ENCODE measurements at places on chromosomes 1 and 21.

GRCh38 chr1:215111916-215112315 is 29.4 kb downstream of the KCNK2 start:
- no peak for DNase-seq

- no peak for DNase-seq
Observed at GRCh38 chr1:110554871-110555801, 36.2 kb upstream of the KCNA10 start.

GRCh38 chr1:171210355-171210754 is 25.3 kb downstream of the FMO2 start:
- DNase-seq, result no peak

DNA sequence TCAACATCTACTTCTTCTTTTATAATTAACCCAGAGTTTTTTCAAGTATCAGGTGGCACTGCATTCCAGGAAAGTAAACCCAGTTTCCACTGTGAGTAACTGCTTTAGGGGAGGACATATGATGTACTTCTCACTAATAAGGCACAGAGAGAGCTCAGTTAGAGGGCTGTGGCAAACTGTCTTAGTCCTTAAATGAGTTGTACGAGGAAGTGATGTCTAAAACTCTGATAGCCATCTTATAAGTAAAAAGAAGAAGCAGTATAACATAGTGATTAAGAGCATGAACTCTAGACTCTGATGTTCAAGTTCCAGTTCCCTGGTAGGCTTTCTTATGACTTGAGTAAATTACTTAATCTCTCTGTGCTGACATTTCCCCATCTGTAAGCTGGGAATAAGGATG is 58.7 kb upstream of the PTGS2 start:
- DNase-seq, result no peak

GRCh38 chr1:235834620-235835019 is 32.1 kb downstream of the LYST start:
- no peak for DNase-seq

GRCh38 chr1:153228491-153228890 is 11.1 kb downstream of the PRR9 start:
- DNase-seq, result no peak

- no peak for DNase-seq
Observed at GRCh38 chr1:207040181-207040533, 7.6 kb upstream of the C1orf116 start.

- DNase-seq, result no peak
Observed at GRCh38 chr1:56374026-56374974, 205.1 kb downstream of the PLPP3 start.

GRCh38 chr1:227357171-227357926 is 39.1 kb upstream of the CDC42BPA start:
- no peak for DNase-seq

- no peak for DNase-seq
Observed at GRCh38 chr1:202982715-202983430, 15.8 kb upstream of the CYB5R1 start.

DNA sequence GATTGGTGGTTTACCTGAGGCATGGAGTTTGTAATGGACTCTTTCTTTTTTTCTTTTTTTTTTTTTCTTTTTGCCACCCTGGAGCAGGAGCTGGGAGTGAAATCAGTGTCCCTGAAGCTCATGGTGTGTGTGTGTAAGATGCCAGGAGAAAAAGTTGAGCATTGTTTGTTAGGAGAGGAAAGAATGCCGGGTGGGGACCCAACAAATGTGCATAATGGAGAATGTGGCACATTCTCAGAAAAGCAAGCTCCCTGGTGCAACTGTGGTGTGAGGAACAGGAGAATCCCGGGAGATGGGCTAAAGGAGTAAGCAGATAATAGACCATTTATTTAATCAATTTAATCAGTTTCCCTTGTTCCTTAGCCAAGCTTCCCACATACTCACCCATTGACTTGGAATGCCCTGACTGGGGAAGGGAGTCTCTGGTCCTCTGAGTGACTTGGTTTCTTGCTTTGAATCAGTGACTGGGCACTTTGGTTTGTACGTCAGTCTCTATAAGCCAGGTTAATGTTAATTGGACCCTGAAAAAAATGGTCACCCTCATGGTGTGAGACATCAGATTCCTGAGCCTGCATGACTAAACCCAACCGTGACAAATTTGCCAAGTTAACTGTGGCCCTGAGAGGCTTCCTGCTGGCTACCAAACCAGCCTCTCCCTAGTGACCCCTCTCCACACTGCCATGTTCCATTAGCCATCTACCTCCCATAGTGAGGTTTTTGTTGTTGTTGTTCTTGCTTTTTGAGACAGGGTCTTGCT is 43.9 kb upstream of the ITPKB start:
- no peak for DNase-seq

- DNase-seq, result no peak
Observed at GRCh38 chr1:226912587-226913176, 27.4 kb upstream of the COQ8A start.

DNA sequence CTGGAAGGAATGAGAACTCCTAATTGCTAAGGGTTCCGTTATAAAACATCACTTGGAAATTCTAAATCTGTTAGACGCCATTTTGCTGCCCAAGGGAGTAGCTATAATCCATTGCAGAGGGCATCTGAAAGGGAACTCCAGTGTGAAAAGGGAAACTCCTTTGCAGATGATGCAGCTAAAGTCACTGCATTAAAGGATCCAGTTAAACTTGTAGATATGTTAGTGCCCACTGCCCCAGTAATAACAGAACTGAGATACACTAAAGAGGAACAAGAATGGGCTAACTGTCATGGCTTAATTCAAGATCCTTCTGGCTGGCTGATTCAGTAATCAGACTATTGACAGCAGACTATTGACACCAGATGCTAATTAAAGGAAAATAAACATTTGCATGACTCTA is 81.8 kb upstream of the KIAA0040 start:
- no peak for DNase-seq

DNA sequence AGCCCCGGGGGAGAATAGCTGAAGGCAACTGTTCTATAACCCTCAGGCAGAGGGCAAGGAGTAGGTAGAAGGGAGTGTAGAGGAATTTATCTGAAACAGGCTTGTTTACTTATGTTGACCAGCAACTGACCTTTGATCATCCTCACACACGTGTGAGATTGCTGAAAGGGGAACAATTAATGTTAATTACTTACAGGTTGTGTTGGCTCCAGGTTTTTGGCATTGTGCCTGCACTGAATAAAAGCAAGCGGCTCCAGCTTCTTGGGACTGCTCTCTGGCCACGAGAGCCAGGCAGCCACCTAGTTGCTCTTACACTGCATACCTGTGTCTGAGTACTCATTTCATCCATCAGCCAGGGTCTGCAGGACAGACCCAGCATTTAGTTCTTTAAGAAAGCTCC is 41.3 kb upstream of the ARHGEF10L start:
- no peak for DNase-seq

- no peak for DNase-seq
Observed at GRCh38 chr21:27001526-27001925, 34.6 kb upstream of the ADAMTS5 start.

- DNase-seq, result no peak
Observed at GRCh38 chr21:28949318-28949717, 43.4 kb downstream of the LTN1 start.

- no peak for DNase-seq
Observed at GRCh38 chr21:31195334-31196015, 148.6 kb downstream of the TIAM1 start.

GRCh38 chr1:206734499-206735142 is 36.0 kb upstream of the IL19 start:
- DNase-seq, result peak; percentile 54

- no peak for DNase-seq
Observed at GRCh38 chr1:12142141-12142823, 24.5 kb upstream of the TNFRSF1B start.

- DNase-seq, result no peak
Observed at GRCh38 chr1:184017306-184017705, 20.2 kb downstream of the COLGALT2 start.

DNA sequence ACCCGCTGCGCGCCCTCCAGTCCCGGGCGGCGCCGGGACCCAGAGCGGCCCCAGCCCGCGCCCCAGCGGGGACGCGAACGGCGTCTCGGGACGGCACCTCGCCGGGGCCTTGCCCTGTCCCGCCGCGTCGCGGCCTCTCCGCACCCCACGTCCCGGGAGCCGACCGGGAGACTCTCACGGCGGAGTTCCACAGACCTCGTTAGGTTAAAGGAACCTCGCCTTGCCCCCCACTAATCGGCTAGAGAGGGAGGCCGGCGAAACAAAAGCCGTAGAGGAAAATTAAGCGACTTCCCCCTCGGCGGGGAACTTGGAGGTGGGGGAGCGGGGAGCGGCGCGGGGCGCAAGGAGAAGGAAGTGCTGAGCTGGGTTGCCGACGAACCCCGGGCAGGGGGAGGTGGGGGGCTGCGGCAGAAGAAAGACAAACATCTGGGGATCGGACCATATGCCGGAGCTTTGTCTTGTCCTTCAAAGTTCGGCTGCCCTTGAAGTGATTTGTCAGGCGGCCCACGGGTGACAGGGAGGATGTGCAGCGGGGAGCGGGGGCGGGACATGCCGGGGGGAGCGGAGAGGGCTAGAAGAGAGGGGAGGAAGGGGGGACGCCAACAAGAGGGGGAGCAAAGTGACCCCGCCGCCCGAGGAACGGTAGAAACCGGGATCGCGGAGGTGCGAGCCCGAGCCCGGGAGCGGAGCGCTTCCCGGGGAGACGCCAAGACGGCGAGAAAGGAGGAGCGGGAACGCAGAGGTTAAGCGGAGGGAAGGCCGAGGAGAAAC is 120.0 kb upstream of the RRP15 start:
- no peak for DNase-seq

GRCh38 chr1:241316372-241316771 is 40.6 kb downstream of the RGS7 start:
- no peak for DNase-seq

- DNase-seq, result no peak
Observed at GRCh38 chr21:25501462-25501861, 105.8 kb downstream of the MRPL39 start.

GRCh38 chr1:35622510-35623178 is 18.7 kb downstream of the PSMB2 start:
- no peak for DNase-seq

DNA sequence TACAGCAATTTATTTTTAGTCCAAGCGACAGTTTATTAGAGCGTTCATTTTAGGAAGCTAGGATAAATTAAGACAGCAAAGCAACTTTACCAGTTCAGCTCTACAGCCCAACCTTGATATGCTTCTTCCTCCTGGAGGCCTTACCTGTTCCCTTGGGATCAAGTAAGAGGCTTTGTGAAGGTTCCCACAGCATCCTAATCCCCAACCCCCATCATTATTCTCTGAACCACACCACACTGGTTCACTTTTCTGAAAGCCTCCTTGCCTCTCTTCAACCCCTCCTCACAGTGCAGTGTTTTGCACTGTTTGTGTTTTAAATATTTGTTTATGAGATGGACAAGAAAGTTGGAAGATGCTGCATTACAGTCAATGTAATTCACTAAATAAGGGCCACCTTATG is 126.3 kb upstream of the CXADR start:
- no peak for DNase-seq

GRCh38 chr1:170686291-170686690 is 22.4 kb downstream of the PRRX1 start:
- DNase-seq, result no peak

- DNase-seq, result no peak
Observed at GRCh38 chr1:150259217-150259616, 1.6 kb downstream of the CA14 start.

DNA sequence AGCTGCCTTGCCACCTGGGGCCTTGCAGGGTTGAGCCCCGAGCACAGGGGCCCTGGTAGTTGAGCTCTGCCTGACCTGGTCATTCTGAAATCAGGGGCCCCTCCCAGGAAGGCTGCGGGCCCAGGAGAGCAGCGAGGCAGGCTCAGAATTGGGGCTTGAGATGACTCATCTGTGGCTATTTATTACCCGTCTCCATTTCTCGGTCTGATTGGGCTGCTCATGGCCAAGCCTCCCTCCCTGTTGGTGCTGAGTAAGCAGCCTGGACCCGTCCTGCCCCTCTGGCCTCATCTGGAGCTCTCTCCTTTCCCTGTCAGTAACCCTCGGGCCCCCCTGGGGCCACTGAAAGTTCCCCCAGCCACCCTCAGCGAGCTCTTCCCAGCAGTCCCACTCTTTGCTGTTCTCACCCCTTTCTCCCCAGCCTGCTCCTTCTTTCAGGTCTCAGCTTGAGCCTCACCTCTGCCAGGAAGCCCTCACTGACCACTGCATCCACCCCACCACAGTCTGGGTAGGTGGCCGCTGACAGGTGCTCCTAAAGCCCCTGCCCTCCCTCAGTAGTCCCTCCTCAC is 11.0 kb upstream of the TNFRSF8 start:
- peak; percentile 74 for DNase-seq

DNA sequence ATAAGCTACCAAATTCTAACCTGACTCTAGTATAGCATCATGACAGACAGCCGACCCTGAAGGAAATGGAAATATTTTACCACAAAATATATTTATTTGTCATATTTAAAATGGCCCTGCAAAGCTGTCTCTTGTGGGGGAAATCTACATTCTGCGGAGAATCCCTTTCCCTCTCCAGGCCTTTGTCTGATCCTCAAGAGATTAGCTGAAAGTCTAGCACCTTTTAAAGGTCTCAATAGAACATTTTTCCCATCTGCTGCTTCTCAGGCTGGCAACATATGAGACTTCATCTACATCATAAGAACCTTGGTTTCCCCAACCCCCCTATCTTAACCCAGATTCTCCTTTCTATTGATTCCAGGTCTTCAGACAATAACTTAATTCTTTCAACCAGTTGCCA is 1.7 kb upstream of the OR11L1 start:
- DNase-seq, result no peak

DNA sequence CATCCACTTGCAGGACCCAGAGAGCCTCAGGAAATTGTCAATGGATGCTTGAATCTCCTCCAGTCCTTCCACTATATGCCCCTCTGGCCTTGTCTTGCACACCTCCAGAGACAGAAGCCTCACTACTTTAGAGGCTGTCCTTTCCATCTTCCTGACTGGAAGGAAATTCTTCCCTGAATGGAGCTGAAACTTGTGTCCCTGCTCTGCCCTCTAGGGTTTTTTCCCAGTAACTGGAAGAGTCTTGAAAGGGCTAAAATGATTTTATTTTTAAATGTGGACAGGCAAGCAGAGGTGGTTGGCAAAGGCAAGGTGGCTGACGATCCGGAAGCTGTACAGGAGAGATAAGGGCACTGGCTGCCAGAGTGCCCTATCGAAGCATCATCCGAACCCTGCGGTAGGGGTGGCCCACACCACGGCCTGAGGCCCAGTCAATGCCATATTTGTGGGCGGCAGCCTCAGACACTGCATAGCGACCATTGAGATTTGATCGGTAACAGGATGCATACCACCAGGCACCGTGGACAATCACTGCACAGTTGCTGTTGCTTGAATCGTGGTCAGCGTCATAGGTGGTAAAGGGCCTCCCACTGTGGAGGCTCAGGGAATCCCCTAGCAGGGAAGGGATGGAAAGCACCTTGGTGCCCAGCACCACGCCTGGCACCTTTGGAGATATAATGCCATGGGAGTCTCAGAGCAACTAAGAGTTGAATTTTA is 2.3 kb upstream of the MAP3K6 start:
- no peak for DNase-seq

DNA sequence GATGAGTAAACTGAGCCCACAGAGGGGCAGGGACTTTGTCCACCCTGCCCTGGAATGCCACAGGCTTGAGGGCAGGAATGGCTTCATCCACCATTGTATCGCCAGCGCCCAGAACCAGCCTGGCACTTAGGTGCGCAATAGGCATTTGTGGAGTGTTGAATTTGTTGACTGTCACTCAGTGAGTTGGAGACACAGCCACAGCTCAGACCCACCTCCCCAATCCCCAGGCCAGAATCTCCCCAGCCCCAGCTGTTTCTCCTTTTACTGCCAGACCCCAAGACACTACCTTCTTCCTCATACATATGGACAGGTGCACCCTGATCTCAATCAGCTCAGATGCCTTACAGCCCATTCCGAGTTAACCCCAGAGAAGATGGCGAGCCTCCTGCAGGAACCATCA is 674.5 kb downstream of the MATN1 start:
- no peak for DNase-seq
